ENCODE measurements at places on chromosomes 2 and 18.
A peak's percentile ranks its signal among the peaks of the same experiment; 100 is the strongest.

GRCh38 chr2:129233166-129233565 lies 746.3 kb upstream of the RAB6C start:
- DNase-seq: no peak

- no peak for DNase-seq
These were observed at the start of gene LHCGR for GRCh38 chr2:48755473-48755872. TSS of gene LHCGR (minus strand) at chr2:48755724. CDS start at chr2:48755671, 53 bp downstream.

GRCh38 chr2:224369028-224369632 lies 32.8 kb downstream of the FAM124B start:
- peak; percentile 9 for DNase-seq

DNA sequence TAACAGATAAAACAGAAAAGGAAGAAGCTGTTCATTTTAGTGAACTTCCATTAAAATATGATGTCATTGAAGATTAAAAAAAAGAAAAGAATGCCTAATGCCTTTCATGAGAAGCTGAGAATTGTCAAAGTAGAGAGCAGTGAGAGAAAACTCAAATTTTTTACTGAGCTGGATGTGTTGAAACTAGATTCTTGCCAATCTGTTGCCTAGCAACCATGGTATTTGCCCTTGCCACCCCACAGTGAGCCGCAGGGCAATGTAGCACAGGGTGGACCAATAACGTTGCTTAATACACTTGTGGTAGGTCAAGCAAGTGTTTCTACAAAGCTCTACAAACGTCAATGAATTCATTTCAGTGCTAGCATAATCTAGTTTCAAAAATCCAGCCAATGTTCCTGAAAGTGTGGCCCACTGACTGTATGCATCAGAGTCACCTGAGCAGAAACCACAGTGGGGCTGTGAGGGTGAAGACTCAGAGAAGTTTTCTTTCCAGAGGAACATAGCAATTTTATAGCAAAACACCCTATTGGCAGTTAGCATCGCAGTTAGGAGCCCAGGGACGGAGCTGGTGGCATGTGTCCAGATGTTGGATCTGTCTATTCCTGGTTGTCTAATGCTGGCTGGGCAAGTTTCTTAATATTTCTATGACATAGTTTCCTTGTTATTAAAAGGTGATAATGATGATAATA lies 132.2 kb downstream of the DOCK10 start:
- DNase-seq: no peak

GRCh38 chr2:160267022-160267421 lies 67.0 kb upstream of the ITGB6 start:
- DNase-seq: no peak
